ENCODE measurements at places on chromosomes 11 and 22.

- no peak for DNase-seq
These were observed 260.0 kb upstream of the POU2AF2 start for GRCh38 chr11:110985547-110985946.

- DNase-seq = no peak
These were observed 11.9 kb downstream of the CHRM1 start for GRCh38 chr11:62909107-62909894.

DNA sequence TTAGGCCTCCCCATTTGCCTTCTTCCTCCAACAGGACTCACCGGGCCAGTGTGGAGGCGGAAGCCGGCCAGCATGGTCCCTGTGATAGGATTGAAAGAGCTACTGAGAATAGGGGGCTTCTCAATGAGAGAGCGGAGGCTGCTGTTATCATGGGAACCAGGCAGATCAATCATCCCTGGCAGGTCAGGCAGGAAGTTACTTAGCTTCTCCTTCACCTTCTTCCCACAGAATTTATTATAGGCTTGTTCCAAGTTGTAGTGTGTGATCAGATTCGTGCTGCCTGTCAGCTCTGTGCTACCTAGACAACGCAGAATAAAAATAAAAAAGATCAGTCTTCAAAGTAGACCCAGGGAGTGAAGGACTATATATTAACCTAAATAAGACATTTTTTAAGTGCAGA is 7.1 kb downstream of the MED19 start:
- no peak for DNase-seq

- DNase-seq = no peak
These were observed 24.5 kb upstream of the OR9Q2 start for GRCh38 chr11:58164389-58164788.

DNA sequence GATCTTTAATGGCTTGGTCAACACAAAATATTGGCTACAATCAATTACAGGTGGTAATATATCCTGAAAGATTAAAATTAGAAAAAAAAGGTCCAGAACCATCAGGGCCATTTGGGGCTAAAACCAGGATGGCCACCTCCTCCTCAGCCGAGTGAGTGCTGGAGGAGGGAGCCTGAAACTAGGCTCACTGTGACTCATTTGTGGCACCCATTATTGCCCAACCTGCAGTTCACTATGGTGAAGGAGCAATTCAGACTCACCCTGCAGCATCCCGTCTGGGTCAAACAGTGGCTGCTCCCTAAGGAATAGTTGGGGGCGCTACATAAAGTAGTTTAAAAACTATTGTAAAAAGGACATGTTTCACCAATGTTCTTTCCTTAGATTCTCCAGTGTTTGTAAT is 60.7 kb downstream of the GLYATL1 start:
- DNase-seq = no peak

- no peak for DNase-seq
These were observed 91.2 kb downstream of the PIWIL4 start for GRCh38 chr11:94658386-94658785.

DNA sequence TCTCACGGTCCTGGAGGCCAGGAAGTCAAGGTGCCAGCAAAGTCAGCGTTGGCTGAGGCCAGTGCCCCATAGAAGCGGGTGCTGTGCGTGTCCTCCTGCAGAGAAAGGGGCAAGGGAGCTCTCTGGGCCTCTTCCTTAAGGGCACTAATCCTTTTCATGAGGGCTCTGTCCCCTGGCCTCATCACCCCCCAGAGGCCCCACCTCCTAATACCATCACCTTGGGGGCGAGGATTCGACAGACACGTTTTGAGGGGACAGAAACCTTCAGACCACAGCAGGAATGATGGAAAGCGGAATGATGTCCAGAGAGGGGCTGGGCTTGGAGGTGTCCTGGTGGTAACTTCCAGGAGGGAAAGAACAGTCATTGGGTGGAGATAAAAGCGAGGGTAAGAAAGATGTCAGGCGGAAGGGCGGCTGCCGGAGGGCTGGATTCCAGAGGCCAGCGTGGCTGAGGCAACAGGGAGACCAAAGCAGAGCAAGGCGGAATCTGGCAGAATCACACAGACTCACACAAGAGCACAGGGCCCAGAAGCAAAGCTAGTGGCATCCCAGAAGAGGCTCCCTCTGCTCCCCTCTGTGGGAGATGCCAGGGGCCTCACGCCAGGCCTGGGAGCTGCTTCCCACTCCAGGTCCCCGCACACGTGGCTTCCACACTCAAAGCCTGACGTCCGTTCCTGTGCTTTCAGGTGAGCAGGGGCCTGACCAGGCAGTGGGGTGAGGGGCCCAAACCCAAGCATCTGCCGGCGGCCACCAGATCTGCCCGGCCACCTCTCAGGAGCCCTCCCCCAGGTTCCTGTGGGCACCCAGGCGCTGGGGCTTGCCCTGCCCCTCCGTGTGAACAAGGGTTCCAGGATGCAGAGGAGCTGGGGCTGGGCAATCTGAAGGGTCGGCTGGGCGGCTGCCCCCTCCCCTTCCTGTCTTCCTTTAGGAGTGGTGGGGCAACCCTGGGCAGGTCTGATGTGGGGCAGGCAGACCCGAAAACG is 784.5 kb downstream of the BRD1 start:
- DNase-seq = no peak

DNA sequence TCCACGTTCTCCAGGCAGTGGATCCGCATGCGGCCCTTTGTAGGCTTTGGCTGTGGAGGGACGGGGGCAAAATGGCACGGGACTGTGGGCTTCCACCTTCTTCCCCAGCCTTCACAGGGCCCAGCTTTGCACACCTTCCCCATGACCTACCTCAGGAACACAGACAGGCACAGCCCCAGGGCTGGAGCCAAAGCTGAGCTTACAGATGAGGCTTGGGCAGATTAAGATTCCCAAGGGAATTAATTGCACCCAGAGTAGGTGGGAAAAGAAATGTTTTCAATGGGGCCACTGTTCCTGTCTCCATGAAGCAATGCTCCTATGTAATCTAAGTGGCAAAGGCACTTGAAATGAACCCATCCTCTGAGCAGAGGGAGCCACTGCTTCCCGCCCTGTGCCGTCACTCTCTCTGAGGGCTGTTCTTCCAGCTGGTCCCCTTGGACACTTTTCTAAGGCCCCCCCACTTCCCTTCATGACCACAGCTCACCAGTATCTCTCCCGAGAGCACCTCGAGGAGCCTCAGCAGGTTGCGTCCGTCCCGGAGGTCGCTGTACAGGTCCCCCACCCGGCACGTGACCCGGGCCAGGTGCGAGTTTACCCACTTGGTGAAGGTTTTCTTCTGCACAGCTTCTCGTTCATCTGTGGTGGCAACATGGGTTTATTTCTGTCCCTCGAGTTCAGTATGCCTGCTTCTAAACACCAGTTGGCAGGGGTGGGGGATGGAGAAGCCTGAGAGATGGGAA is 13.5 kb downstream of the SPTBN2 start:
- DNase-seq = no peak

DNA sequence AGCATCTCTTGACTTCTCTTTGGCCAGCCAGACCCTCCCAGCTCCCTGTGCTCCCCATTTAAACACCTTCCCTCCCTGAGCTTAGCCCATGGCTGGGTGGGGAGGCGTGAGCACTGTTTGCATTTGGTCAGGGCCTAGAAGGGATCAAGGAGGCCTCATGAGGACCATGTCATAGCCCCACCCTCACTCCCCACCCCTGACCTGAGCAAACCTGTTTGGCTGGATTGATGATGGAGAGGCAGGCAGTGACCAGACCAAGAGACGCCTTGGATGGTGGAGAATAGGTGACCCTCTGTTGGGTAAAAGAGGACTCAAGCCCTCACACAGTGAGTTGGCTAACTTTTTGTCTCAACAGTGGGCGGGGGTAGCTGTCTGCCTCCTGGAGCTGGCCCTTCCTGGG is 49.9 kb downstream of the ST3GAL4 start:
- DNase-seq = no peak

- no peak for DNase-seq
These were observed 136.0 kb downstream of the SWAP70 start for GRCh38 chr11:9799886-9800285.

DNA sequence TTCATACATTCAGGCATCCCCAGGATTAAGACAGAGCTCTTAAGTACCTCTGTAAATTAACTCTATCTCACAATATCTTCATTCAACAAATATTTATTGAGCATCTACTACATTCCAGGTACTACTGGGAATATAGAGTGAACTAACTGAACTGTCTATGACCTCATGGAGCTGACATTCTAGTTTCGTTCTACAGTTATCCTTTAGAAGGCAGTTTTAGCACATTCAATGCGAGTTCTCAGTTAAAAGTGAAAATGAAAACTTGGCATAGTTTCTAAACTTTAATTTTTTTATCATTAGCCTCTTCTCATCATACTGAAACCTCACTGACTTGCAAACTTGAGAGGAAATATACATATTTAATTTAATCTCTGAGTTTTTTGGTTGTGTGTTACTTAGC is 10.7 kb upstream of the MS4A6E start:
- DNase-seq = no peak

DNA sequence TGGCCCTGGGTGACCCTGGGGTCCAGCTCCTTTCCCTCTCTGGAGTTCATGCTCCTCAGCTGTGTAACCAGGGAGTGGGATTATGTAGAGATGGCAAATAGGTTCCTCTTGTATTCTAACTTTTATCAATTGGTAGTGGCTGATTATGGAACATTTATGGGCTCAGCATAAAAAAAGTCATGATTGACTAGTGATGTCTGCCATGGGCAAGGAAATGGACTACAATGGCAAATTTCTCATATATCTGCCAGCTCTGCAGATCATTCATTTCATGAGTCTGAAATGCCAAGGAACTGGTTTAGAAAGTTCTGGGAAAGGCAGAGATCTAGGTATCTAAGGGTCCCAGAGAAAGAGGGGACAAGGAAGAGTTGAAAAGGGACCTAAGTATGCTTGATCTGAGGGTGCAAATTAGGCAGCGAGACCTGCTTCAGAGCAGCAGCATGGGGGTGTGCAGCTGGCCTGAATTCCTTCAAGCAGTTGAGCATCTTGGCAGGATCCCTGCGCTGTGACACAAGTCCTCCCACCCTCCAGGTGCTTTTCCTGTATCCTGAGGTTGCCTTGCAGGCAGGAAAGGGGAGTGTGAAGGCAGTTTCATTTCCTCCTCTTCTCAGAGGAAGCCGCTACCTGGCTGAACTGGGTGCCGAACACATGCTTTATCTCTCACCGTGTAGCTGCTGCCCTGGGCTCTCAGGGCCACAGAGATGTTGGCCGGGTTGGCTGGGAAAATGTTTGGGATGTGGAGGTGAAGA is 10.4 kb downstream of the SLC15A3 start:
- DNase-seq = no peak

DNA sequence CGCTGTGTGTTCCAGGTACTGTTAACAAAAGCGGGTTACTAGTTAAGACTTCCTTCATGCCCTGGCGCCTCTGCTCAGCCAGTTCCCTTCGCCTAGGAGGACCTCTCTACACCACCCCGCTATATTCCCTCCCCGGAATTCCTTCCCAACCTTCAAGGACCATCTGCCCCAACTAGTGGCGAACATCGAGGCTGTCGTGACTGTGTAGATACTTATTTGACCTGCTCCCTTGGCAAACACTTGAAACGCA is 450 bp upstream of the BCL2L13 start:
- DNase-seq = no peak

DNA sequence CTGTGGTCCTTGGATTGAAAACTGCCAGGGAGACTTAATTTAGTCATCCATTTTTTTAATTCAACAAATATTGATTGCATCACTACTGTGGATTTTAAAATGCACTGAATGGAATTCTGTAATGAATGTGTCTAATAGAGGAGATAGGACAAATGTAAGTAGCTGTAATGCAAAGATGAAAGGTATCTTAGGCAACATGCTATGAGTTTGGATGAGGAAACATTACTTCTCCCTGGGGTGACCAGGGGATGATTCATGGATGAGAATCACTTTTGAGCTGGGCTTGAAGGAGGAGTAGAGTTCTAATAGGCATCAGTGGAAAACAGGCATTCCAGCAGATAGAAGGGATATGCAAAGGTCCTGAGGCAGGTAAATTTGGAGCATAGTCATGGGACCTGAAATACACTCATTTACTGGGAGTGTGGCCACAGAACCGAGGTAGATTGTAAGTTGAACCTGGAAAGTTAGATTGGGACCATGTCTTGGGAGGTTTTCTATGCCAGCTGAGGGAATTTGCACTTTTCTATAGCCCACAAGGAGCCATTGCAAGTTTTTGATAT is 43.4 kb downstream of the PKNOX2 start:
- DNase-seq = no peak

GRCh38 chr11:72668629-72669347 is 5.4 kb downstream of the PDE2A start:
- DNase-seq = no peak

DNA sequence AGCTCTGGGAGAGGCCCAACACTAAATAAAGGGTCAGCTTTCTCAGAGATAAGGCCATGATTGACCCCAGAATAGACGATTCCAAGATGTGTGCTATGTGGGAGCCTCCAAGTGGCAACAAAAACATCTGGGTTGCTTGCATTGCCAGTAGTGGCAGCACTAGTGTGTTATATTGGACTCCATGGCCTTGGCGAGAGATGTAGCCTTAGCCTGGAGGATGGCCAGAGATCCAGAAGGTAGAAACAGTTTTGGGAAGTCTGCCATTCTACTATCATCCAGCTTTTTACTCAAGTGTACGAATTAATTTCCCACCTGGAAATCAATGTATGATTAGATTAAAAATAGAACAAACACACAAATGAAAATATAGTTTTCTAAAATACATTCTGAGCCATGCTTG is 3.0 kb downstream of the OR8D4 start:
- DNase-seq = no peak

DNA sequence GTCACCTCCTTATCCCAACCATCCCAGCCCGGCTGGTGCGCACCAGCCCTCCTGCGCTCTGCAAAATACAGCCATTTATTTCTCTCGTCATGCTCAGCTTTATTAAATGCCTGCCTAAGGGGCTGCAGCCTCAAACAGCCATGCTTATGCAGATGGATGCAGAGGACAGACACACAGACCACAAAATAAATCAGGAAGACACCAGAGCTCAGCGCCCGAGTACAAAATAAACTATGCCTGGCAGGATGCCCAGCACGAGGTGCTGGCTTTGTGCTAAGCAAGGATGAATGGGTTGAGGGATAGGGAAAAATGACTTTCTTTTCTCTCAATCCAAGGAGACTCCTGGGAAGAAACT is 70.5 kb downstream of the RPUSD4 start:
- no peak for DNase-seq

DNA sequence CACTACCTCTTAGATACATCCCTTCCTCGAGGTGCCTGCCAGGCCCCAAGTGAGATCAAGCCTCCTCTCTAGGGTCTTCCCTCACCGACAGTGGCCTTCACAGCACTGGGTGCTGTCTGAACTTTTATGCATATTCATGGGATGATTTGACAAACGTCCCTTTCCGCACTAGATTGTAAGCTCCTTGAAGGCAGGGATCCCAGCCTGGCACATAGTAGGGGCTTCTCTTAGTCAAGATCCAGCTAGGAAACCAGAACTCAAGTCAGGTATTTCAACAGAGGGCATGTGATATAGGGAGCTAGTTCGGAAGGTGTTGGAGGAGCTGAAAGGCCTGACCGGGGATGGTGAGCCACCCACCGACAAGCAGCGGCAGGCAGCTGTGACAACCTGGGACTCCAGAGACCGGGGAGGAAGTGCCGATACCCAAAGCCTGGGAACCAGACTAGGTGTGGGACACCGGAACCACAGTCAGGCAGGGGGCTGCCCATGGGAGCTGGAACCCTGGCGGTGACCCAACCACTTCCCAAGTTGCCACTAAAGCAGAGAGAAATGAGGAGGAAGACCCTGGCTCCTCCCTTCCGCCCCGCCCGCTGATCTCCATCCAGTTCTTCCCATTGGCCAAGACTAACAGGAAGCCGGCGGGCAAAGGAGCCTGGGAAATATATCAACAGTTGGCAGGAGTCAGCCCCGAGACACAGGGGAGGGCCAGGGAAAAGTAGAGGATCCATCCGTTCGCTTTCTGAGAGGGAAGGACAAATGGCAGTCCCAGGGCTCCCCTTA is 39.8 kb upstream of the CD82 start:
- DNase-seq = no peak

Measured in activated CD4-positive, alpha-beta T cell treated with anti-CD3 and anti-CD28 coated beads, Interleukin-2, amount 50 U/mL, for 24 hours (primary cell).